Hindlimb muscle (tissue), 1 donor: ENCODE measurements at places on chromosomes 4 and X.

DNA sequence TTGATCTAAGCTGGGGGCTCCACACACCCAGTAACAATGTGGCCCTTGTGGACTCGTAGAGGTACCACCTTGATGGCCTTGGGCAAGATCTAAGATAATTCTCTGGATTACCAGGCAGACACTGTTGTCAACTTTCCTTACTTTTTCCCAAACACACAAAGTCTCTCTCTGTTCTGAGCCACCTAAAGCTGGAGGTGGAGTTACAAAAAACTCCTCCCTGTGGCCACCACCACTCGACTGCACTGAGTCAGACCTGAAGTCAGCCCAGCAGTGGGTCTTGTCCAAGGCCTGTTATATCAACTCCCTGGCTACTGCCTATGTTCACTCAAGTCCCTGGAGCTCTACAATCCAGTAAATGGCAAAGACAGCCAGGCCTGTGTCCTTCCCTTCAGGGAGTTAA is 70.1 kb upstream of the TECRL start:
- no peak for DNase-seq

DNA sequence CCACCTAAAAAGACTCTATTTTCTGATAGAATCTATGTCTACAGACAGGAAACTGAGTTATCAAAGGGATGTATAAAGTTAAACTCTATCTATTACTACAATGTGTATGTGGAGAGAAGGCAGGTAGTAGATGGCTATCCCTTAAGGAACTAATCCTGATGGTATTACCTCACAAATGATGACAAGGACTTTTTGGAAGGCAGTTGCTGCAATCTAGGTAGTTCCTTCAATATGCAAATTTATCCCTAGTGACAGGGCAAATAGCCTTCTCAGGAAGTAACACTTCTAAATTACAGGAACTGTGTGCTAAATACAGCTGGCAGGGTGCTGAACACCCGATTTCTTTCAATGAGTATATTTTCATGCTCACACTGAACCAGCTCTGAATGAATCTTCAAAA is 177.4 kb downstream of the COL25A1 start:
- DNase-seq: no peak

DNA sequence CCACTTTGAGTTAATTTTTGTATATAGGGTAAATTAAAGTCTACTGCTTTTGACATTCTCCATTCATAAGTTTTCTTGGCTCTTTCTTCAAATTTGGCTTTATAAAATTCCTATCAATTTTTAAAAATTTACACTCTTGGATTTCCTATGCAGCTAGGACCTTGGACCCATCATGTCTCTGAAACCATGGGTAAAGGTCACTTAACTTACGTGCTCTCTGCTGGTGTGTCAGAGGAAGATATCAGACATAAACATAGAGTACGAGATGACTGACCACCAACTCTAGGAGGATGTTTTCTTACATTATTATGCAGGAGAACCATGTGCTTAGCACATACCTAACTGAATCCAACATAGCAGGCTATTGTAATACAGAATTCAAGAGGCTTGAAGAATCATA is 62.5 kb upstream of the C1GALT1C1 start:
- no peak for DNase-seq

DNA sequence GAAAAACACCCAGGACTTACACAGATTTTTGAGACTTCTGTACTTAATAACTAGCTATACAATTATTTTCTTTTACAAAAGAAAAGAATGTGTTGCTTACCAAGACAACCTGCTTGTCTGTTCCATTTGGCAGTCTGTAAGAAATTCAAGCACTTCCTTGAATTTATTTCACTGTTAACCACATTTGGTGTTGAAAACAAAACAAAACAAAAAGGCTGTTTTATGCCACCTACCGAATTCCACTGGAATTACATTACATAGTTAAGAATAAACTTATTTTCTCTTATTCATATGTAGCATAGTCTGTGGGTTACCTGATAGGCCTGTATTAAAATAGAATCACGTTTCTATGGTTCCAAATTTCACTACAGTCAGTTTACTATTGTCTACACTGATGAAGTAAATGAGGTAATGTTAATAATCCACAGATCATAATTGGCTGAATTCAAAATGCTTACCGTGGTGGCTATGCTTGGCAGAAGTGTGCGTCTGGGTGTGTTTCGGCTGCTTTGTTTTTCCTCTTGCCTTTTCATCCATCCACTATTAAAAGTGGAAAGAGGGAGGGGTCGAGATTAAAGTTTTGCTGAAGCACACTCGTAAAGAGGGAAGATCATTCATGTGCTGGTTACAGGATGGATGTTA is at the start of gene TLR1:
TLR1 (minus strand) TSS at position 138 of the 642 bp plus-strand sequence. CDS start 5,960 bp downstream, outside the sequence.
- peak; percentile 54 for DNase-seq

- no peak for DNase-seq
Observed at GRCh38 chr4:146211440-146211839, 2.9 kb upstream of the REELD1 start.

GRCh38 chr4:25580633-25581467 is 74.8 kb upstream of the SLC34A2 start:
- DNase-seq: no peak

DNA sequence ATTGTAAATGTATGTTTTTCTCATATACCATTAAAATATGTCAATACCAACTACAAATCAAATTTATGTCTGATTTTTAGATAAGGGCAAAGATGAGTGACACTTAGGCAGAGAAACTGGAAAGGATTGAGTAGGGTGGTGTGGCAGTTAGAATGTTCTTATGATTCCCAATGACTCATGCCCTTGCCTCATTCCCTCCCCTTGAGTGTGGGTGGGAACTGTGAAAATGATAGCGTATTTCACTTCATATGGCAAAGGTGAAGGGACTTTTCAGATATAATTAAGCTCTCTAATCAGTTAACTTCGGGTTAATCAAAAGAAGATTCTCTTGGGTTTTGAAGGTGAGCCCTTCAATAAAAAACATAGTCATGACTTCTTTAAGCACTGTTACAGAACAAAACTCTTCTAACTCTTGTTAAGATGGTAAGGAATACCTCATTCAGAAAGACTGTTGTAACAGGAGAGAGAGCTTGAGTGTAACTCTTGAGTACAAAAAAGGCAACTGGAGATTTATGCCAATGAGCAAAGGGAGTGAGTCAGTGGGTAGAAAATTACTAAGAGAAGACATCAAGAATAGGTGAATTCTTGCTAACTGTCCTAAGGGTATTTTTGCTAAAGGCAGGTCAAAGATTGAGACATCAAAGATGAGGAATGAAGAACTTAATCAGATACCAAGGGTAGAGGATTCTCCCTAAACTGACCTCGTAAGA is 329.5 kb downstream of the KCTD8 start:
- DNase-seq: no peak

GRCh38 chrX:8084006-8084405 is 87.1 kb downstream of the VCX2 start:
- DNase-seq: no peak

- DNase-seq: no peak
Observed at GRCh38 chr4:58359590-58359989, 1249.4 kb upstream of the IGFBP7 start.

DNA sequence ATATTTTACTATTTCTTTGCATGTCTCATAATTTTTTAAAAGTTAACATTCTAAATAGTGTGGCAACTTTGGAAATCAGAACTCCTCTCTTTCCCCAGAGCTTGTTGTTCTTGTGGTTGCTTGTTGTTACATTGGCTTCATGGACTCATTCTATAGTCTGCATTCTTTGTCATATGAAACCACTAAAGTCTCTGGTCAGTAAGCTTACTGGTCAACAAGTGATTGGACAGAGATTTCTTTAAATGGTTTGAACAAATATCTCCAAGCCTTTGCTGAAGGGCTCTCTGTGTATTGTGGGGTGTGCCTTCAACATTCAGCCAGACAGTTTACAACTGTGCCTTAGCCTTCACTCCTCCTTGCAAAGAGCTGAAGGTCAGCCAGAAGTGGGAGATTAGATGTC is 147.2 kb downstream of the OPHN1 start:
- no peak for DNase-seq

DNA sequence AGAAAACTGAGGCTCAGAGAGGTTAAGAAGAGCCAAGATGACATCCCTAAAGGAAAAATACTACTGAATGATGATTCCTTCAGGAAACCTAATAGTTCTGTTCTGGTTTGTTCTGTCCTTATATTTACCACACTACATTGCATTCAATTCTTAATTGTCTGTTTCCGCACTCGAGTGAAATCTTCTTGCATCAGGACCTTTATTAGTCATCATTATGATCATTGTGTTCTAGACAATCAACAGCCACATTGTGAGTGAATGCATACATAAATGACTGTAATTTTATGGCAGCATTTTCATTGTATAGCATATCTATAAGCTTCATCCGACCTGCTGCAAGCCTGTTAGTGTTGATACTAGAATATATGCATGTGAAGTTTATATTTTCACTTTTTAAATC is 156.7 kb upstream of the FAM241A start:
- DNase-seq: no peak

- DNase-seq: no peak
Observed at GRCh38 chr4:109994415-109994827, 81.7 kb downstream of the EGF start.

DNA sequence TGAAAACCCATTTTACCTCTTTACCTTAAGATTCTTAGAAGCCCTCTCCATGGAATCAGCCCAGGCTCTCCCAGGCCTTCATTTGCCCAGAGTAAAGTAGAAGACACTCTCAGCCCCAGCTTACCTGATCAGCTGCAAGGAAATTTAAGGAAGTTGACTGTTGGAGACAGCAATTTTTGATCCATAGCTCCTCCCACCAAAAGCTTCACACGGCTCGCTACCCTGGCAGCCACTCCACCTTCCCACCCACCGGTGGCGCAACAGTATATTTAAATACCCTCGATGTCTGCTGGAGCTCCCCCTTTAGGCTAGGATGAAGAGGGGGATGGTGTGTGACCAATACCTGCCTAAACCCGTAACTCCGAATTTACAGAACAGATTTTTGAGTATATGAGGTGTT is 75.4 kb downstream of the MBNL3 start:
- no peak for DNase-seq

GRCh38 chr4:20615486-20616260 is 84.6 kb upstream of the PACRGL start:
- DNase-seq: no peak

- no peak for DNase-seq
Observed at GRCh38 chr4:744212-744841, 38.7 kb downstream of the PCGF3 start.

- no peak for DNase-seq
Observed at GRCh38 chr4:13793020-13793710, 165.6 kb upstream of the BOD1L1 start.

DNA sequence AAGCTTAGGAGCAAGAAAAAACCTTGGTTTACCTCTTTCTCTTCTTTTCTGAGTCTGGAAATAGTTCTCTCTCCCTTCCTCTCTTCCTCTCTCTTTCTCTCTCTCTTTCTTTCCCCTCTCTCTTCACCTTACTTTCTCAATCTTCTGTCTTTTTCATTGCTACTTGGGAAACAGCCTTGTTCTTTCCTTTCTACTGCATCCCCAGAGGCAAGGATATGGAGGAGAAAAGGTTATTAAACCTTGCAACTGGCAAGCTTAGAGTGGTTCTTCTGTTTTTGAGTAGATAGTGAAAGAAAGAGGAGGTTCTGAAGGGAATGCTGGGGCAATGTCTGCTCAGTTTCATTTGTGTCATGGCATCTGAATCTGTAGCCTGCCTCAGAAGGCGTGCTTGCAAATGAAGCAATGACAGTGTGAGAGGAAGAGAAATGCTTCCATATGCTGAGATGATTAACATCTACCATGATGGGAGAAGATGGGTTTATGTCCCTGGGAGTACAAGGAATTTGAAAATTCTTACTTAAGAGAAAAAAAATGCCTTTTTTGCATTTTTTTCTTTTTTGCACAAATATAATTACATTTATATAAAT is 190.6 kb downstream of the CEP135 start:
- DNase-seq: no peak

- DNase-seq: no peak
Observed at GRCh38 chrX:25096522-25097045, 80.8 kb upstream of the ARX start.

DNA sequence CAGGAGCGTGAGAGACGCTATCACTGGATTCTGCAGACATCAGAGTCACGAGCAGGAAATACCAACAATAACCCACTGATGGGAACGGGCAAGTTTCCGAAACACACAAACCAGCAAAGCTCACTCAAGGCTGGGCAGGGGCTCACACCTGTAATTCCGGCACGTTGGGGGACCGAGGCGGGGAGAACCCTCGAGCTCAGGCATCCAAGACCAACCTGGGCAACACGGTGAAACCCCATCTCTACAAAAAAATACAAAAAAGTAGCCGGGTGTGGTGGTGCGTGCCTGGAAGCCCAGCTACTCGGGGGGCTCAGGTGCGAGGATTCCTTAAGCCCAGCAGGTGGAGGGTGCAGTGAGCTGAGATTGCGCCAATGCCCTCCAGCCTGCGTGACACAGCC is 17.2 kb upstream of the GTPBP6 start:
- DNase-seq: no peak

GRCh38 chr4:40506492-40506891 is 123.2 kb downstream of the RBM47 start:
- DNase-seq: no peak

DNA sequence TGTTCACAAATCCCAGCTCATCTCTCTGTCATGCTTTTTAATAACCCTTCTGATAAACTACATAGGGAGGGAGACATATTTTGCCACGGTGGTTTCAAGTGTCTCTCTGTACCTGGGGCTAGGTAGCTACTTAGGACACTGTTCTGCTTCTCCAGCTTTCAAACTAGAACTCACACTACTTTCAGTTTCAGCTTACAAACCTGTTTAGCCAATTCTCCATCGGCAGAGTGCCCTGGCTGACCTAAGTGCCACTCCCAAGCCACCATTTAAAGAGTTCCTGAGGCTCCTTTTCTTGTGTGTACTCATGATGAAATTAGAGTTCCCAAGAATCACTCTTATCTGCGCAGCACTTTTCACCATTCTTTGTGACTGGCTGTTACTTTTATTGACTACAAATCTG is 899.2 kb downstream of the FAT4 start:
- no peak for DNase-seq

DNA sequence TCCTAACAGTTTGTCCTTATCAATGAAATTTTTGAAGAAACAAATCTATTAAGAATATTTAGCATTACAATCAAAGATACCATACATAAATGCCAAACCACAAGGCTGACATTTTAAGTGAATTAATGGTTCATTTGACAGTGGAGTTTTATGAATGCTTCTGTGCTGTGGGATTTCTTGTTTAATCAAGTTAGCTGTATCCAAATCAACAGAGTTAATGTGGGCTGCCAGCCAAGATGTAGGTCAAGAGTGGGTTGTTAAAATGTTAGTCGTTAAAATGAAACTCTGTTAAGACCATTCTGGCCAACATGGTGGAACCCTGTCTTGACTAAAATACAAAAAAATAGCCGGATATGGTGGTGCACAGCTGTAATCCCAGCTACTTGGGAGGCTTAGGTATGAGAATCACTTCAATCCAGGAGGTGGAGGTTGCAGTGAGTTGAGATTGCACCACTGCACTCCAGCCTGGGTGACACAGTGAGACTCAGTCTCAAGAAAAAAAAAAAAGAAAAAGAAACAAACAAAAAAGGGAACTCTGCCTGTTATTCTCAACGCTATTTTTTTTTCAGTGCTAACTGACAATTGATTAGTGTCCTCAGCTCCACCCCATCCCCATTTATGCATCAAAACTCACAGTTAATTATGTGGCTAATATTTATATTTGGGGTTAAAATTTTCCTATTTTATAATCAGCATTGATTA is 20.2 kb downstream of the GPAT3 start:
- no peak for DNase-seq

GRCh38 chrX:135438734-135439043 is 16.9 kb downstream of the SMIM10L2A start:
- no peak for DNase-seq

GRCh38 chr4:141352331-141352730 is 131.6 kb downstream of the ZNF330 start:
- DNase-seq: no peak
